Activated CD4-positive, CD25-positive, alpha-beta regulatory T cell (primary cell): ENCODE measurements at places on chromosomes 11 and 22.

DNA sequence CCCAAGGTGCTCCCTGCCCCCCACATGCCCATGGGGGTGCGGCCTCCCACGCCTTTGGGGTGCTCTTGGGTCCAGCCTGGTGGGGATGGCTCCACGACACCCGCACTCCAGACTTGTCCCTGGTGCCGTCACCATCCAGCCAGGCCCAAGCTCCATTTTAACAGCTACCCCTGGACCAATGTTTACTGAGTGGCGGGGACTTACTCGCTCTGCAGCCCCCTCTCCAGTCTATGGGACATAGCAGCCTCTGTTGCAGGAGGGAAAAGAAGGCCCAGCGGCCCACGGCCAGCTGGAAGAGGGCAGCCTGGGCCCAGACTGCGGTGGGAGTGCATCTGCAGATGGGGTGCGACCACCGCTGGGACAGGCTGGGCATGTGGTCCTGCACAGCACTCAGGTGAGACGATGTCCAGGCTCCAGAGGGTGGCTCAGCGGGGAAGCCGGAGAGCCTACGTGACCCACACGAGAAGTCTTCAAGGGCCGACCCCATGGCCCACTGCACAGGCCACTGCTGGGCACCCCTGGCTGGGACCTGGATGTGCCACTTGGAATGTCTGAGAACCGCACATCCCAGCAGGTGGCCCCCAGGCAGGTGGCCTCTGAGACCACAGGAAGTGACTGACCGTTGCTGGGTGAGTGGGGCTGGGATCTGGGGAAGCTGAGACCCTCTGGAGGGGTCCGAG is 18.1 kb downstream of the IL17REL start:
- no peak for DNase-seq

DNA sequence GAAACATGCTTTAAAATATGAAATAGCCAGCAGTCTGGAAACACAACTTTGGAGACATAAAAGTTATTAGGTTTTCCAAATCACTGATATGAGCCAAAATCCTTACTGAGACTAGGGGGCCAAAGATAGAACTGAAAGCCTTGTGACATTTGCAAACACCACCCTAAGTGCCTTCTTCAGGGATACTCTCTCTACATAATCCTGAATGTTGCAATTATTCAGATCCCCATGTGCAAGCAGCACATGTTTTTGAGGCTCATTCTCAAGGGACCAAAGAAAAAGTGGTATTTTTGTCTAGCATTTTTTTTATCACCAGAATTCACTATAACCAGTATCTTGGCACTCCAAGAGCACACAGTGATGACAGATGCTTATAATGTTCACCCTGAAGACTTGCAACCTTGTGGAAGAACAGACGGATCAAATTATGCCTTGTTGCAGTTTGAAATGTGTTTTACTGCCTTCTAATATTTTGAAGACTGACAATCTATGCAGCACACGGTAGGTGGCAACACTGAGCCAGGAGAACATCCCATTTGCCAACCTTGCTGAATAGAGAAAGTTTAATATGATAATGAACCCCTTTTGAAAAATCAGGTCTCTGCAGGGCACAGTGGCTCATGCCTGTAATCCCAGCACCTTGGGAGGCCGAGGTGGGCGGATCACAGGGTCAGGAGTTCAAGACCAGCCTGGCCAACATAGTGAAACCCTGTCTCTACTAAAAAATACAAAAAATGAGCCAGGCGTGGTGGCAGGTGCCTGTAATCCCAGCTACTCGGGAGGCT is 78.5 kb downstream of the PLEKHA7 start:
- DNase-seq: no peak

DNA sequence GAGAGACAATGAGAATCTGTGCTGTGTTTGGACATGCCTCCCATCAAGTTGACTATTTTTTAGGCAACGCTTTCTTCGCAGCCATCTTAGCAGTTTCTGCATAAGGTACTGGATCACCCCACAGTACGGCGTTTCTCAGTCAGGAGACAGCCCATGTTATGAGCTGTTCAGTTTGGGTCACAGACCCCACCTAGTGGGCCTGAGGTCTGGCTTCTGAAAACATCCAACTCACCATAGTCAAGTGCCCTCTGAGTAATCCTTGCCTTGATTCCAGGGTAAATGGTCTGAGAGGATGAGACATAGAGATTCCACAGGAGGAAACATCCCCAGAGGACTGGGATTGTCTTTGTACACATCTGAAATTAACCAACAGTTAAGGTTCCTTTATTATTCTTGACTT is 7.2 kb downstream of the BPIFC start:
- DNase-seq: no peak

DNA sequence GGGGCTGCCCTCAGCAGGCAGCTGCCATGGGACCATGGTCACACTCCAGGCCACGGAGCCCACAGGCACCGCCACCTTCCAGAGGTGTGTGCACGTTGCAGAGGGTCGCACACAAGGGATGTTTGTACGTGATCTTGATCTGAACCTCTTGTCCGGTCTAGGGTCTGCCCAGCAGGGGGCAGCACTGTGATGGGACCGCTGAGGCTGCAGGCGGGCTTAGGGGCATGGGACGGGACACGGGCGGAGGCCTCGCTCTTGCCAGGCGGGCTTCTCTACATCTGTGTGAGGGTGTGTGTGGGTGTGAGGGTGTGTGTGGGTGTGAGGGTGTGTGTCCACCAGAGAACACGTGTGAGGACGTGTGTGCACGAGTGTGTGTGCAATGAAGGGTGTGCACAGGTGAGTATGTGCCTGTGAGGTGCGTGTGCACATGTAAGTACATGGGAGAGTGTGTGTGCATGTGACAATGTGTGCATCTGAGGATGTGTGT is 52.4 kb downstream of the CACNA1I start:
- DNase-seq: peak; percentile 43

- DNase-seq: no peak
Observed at GRCh38 chr11:32527261-32528175, 56.1 kb upstream of the EIF3M start.

- no peak for DNase-seq
Observed at GRCh38 chr11:61776561-61777075, 15.8 kb downstream of the TMEM258 start.

DNA sequence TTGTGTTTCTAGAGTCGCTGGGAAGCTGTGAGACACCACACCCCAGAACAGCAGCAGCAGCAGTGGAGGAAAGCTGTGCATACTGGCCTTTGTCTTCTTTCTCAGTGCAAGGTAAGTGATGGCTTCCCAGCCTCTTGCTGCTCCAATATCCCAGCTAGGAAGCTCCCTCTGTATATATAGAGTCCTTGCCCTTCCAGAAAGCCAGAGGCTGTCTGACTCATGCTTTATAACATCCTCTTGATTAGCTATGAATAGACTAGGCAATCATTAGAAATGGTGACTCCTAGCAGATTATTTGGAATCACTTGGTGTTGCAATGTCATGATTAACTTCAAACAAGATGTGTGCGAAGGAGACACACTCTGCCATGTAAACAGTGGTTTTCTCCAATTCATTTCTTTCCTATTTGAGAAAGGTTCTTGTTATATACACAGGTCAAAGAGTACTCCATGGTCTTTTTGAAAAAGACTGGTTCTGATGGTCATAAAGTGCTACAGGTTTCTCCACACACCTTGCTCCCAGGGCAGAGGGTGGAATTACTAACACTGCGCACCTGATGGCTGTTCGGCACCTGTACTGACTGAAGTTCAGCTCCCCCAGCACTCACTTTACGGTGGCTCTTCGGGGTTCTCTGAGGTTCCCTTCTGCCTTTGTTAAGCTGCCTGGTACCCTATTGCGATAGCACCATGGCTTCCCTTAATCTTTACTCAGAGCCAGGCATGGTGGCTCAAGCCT is at the start of gene MMP1:
TSS of gene MMP1 (minus strand) at position 149 of the 735 bp plus-strand sequence. CDS start at position 81, 68 bp downstream.
- no peak for DNase-seq

DNA sequence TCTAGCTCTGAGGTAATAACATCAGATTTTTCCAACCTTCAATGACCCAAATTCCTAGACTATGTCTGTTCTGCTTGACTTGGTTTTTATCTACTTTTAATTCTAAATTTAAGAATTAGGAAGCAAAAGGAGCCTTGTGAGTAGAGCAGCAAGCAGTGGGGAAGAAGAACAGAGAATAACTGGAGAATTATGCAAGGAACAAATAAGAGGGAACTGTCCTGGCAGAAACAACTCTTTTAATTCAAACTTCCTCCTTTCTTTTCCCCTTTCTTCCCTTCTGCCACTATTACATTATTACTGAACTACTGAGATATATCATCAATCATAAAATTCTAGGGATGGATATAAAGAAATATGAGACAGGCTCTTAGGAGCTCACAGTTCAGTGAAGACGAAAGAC is 276.1 kb downstream of the SBF2 start:
- no peak for DNase-seq

GRCh38 chr22:19750507-19751490 is 9.8 kb upstream of the TBX1 start:
- DNase-seq: no peak

DNA sequence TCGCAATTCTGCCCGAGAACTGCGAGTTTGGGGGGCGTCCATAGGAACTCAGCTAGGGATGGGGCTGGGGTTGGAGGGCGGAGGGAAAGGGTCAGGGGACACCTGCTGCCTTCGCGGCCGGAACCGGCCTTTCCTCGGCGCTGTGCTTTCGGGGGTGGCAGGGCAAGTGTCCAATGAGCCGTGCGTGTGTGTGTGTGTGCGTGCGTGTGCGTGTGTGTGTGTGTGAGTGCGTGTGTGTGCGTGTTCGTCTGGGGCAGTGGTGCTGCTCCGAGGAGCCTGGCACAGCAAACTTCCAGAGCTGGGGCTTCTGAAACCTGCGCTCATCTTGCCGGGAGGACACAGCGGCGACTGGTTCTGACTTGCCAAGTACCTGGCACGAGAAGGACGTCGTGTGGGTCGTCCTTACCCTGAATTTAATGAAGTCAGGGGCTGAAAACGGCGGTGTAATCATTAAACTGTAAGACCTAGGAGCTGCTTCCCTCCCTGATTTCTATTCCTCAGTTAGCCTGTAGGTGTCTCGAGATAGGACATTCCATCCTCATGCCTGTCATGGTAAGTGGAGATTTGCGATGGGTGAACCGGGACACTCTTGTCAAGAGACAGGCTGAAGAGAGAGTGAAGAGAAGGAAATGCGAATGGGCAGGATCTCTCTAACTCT is 27.0 kb upstream of the AMOTL1 start:
- no peak for DNase-seq

GRCh38 chr11:58927393-58928106 is 11.7 kb upstream of the GLYATL1 start:
- no peak for DNase-seq

- no peak for DNase-seq
Observed at GRCh38 chr22:41828516-41828915, 4.4 kb upstream of the SREBF2 start.

GRCh38 chr11:56700242-56700913 is 1.5 kb downstream of the OR9G1 start:
- no peak for DNase-seq

DNA sequence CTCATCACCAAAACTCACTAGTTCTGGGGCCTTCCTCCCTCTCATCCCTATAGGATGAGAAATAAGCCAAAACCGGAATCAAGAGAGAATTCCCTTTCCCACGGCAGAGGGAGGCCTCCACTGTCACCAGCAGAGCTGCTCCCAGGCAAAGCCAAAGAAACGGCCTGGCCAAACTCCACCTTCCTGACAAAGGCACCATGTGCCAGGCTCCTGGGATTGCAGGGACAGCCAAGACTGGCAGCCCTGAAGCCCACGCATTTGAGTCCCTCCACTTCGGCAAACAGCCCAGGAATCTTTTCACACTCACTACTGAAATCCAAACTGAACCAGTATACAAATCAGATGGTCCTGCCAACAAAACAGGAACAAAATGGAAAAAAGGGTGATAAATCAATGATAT is 6.1 kb downstream of the SMCO4 start:
- no peak for DNase-seq

DNA sequence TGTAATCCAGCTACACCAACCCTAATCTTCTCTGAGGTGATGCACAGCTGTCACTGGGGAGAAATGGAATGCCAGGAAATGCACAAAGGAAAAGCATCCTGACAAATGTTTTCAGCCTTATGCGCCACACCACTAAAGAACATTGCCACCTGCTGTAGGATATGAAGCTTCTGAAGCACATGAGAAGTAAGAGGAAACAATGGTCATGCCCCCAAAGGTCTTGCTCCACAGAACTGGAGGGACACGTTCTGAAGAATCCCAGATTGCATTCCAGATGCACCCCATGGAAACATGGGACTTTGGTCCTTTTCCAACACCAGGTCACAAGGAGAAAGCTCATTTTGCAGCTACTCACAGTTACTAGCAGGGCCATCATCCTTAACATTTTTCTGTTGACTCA is 48.7 kb upstream of the ZBED5 start:
- no peak for DNase-seq

- no peak for DNase-seq
Observed at GRCh38 chr22:50199829-50200460, 866 bp upstream of the SELENOO start.

DNA sequence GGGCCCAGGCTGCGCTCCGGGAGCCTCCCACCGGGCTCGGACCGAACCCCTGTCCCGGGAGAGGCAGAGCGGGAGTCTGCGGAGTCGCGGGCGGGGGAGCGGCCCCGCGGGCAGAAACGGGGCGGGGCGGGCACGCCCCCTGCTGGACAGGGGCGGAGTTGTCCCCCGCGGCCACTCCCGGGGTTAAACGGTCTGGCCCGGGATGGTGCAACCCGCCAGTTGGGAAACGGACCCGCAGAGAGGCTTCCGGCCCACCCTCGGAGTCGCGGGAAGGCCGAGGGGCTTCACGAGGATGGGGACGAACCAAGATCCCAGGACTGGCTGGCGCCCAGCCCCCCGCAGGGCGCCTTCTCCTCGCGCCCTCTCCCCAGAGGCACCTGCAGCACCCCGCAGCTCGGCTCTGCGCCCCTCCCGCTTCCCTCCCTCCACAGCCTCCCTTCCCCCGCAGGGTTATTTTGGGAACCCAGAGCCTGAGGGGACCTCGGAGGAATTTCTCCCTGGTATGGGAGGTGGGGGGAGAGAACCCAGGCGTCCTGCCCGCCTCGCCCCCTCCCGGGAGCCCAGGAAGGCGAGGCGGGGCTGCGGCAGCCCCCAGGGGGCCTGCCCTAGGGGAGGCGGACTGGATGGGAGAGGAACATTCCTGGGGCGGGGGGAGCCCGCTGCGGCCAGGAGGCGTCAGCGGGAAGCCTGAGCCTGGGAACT is 902 bp downstream of the RASGRP2 start:
- DNase-seq: peak; percentile 69

- DNase-seq: no peak
Observed at GRCh38 chr11:119788096-119788883, 59.3 kb upstream of the NECTIN1 start.

DNA sequence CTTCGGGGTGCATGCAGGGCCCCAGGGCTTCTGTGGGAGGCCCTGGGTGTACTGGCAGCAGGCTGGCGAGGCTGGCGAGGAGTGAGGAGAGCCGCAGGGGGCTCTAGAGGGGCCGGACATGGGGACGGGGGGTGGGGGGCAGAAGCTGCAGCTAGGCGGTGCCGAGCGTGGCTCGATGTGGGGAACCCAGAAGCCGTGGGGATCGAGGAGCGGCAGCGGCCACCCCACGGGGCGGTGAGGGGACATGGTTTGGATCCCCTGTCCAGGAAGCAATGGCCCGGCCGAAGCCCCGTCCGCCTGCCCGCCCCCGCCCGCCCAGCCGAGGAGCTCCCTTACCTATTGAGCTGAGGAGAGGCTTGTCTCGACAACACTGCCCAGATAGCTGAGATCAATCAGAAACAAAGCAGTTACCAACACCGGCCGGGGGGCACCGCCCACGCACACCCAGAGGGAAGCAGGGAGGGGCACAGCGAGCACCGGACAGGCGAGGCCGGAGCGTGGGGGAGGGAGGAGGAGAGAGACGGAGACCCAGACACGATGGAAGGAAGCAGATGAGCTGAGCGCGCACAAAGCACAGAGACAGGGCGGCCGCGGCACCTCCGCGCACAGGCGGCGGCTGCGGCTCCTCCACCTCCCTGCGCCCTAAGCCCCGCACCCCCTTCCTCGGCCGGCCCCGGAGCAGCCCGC is 38.7 kb downstream of the IGSF9B start:
- no peak for DNase-seq
